Fibroblast of upper back skin (primary cell): ENCODE measurements at places on chromosomes 13 and 19.

DNA sequence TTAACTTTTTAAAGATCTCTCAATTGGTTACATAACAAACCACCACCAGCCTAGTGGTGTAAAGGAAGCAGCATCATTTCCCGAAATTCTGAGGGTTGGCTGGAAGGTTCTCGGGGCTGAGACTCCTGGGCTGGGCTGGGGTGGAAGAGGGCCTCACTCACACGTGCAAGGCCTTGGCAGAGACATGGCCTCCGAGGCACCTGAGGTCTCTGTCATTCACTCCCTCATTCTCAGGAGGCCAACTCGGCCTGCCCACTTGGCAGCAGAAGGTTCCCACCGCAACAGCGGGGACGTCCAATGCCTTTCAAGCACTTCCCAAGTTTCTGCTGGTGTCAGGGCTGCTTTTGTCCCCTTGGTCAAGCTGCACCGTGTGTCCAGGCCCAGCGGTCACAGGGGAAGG lies 18.6 kb upstream of the RASA3 start:
- no peak for DNase-seq

GRCh38 chr19:19602713-19603324 lies 15.7 kb downstream of the PBX4 start:
- no peak for DNase-seq

DNA sequence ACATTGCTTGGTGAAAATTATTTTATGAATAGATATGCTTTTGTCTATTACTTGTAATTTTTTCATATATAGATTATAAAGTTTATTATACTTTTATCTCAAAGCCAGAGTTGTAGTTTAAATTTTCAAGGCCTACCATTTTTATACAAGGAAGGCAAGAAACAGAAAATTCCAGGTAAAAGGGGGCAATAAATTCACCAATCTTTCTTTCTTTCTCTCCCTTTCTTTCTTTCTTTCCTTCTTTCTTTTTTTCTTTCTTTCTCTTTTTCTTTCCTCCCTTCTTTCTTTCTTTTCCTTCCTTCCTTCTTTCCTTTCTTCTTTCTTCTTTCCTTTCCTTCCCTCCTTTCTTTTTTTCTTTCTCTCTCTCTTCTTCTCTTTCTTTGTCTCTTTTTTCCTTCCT lies 529.4 kb downstream of the PCDH17 start:
- DNase-seq, result no peak

- peak; percentile 74 for DNase-seq
These were observed 10.1 kb downstream of the OR1I1 start for GRCh38 chr19:15091918-15092753.

DNA sequence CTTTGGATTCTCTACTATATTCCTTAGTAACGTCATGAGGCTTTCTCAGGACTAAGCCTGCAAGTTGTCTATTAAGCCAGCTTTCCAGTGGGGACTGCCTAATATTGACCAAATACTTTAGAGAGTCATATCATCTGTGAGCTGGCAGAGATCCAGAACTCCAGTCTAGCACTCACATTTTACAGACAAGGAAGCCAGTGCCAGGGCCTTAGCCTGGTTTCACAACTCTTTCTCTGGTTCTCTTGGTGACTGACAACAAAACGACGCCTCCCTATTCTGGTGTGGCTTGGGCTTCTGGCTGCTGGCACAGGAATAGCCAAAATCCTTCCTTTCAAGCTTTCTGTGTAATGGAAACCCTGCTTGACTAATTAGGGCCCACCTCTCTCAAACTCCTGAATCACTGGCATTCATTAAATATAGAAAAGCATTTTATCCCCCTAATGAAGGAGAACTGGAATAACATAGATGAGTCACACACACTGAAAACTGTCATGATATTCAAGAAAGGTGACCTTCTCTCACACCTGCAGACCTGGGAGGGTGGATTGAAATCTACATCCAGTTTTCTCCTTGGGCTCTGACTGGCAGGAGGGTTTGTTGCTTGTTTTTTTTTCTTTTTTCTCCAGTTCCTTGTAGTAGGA lies 75.2 kb upstream of the UBL3 start:
- DNase-seq, result peak; percentile 85

DNA sequence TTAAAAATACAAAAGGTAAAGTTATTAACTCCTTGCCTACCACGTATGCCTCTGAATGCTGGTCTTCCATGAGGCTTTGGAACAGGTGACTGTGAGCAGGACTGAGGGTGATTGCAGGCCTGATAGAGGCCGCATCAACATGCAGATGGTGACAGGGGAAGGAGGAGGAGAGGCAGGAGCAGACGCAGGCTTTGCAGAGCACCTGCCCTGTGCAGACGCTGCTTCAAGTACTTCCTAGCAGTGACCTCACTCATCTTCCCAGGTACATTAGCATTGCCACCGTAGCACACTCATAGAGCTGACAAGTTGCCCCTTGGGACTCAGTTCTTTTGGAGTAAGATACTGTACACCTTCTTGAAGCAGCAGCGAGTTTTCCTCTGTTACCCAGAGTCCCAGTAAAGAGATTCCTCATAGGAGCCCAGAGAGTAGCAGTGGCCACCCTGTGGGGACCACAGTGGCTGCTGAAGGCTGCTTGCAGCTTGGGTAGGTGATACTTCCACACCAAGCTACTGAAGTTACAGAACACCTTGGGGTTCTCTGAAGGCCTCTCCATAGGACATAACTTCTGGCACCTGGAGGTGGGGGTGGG lies 56.0 kb downstream of the ZNF536 start:
- DNase-seq, result no peak

- DNase-seq, result peak; percentile 73
These were observed 79.3 kb downstream of the KDM4B start for GRCh38 chr19:5048091-5048726.

DNA sequence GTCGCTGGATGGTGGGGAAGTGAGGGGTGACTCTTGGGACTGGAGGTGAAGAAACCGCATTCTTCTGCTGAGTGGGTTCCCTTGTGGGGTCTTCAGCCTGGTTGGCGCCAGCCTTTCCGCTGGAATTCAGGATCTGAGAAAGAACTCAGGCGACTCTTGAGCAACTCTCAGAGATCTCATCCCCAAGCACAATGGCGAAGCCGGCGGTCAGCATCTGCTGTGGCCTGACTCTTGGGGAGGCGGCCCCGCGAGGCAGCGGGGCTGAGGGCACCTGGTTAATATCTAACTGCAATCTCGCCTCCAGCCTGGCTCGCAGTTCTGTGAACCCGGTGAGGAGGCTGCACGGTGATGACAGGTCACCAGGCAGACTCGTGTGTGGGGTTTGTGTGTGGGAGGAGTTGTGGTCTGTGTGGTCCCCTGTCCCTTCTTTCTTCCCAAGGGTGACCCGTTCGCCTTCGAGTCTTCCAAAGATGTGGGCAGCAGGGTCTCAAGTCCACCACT lies 883 bp downstream of the ZNF441 start:
- peak; percentile 12 for DNase-seq
